ENCODE measurements at places on chromosomes 4 and X.

DNA sequence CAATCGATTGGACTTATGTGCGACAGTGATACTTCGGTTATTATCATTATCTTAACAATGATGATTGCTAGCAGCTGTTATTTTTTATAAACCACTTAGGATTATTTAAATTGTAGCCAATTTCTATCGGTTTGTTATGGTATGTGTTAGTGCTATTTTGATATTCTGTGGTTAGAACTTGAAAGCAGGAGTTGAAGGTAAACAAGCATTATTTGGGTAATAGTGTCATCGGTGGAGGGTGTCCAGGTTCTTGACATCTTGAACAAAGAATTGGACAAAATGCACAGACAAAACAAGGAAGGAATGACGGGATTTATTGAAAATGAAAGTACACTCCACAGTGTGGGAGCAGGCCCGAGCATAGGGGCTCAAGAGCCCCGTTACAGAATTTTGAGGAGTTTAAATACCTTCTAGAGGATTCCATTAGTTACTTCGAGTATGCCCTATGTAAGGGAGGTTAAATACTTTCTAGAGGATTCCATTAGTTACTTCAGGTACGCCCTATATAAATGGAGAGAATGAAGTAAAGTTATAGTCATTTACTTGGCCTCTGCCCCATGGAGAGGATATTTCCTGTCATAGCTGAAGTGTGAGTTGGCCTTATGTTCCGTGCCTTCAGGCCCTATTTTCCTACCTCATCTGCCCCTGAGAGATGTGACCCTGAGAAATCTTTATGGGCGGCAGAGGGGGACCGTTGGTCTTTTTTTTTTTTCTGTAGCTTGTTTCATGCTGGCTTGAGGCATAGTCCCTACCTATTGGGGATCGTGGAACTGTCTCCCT, 13.1 kb downstream of the MOB1B start:
- DNase-seq = no peak

DNA sequence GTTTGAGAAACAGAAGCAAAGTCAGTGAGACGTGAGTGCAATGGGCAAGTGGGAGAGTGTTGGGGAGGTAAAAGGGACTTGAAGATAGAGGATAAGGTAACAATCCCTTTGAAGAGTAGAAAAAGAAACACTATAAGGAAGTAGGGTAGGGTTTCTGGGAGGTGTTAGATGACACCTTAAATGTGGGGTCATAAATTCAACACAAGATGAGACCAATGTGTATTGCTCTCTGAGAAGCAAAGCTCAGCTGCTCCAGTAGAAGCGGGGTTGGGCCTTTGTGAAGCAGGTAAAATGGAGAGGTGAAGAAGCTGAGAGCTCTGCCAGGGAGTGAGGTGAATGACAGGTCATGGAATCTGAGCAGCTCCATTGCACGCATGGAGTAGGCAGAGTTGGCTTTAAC, 85.3 kb downstream of the REELD1 start:
- DNase-seq = no peak

DNA sequence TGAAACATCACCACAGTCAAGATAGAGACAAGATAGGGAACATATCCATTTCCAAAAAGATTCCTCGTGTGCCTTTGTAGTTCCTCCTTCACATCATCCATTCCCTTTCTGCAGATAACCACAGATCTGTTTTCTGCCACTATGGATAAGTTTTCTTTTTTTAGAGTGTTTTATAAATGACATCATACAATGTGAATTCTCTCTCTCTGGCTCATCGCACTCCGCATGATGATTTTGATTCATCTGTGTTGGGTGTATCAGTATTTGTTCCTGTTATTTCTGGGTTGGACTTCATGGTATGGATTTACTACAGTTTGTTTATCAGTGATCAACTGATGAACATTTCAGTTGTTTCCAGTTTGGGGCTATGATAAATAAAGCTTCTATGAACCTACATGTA, 23.2 kb upstream of the ANXA3 start:
- DNase-seq = no peak

DNA sequence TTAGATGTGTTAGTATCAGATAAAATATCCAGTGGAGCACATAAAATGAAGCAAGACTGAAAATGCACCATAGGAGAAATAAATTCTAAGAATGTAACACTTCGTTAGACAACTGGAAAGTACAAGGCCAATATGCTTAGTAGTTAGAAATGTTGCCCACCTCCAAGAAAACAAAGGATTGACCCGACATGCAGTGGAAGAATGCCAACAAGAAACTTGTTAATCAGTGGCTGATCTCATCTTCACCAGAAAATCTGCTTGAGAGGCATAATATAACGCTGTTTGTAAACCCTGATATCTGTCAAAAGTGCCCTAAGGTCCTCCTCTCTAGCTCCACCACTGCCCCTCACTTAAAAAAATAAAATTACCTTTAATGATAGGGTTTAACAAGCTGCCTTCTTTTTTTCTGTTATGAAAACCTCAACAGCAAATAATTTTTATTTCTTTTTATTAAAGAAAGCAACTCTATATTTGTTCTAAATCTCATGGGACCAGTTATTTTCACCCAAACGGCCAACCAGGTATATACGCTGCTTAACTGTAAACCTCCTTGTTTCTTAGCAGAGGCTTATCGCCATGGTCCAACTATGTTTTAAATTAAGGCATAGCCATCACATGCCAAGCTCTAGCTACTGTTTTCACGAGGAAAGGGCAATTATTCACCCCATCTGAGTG, 1.8 kb downstream of the RASGEF1B start:
- no peak for DNase-seq

DNA sequence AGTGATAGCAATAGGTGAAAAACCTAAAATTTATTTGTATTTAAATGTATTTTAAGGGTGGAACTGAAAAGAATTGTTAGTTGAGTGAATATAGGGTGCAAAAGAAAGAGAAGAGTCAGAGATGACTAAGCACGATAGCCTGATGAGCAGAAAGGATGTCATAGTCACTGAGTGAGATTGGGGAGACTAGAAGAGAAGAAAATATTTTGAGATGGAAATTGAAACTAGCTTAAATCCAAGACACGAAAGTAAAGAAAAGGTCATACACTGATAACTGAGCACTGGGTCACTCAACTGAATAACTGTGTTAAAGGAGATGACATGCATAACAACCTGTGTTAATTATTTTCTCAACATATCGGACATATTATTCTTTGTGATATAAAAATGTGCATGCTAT, 55.5 kb downstream of the SPANXN4 start:
- no peak for DNase-seq

DNA sequence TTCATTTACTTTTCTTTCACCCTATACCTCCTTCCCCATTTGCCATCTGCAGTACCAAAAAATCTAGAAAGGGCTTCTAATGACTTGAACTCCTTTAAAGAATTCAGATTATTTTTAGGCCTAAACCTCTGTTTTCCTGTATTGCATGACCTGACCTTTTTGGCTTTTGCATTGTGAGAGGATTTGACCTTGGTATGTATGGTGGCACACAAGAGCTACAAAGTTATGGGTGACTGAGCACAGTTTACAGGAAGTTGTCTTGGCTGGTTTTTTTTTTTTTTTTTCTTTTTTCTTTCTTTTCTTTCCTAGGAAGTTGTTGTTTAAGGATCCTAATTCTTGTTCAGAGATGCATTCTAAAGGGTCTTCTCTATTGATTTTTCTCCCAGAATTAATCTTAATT, 32.0 kb upstream of the MTMR8 start:
- DNase-seq = no peak

DNA sequence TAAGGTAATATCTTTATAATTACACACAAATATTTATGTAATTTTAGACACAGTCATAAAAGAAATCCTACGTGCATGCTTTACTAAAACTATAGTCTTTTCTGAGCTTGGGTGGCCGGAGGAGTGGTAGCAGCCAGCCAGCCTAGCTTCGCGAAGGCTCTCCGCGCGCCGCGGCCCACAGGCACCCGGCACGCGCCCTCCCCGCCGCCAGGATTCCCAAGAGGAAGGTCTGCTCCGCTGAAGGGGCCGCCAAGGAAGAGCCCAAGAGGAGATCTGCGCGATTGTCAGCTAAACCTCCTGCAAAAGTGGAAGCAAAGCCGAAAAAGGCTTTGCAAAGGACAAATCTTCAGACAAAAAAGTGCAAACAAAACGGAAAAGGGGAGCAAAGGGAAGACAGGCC, 8.7 kb upstream of the PJA1 start:
- DNase-seq = no peak

Data from NCI-H146 (cell line).